LoVo (cell line): ENCODE measurements at places on chromosomes 11 and 22.

GRCh38 chr11:104275992-104276391, 112.0 kb upstream of the PDGFD start:
- no peak for DNase-seq

DNA sequence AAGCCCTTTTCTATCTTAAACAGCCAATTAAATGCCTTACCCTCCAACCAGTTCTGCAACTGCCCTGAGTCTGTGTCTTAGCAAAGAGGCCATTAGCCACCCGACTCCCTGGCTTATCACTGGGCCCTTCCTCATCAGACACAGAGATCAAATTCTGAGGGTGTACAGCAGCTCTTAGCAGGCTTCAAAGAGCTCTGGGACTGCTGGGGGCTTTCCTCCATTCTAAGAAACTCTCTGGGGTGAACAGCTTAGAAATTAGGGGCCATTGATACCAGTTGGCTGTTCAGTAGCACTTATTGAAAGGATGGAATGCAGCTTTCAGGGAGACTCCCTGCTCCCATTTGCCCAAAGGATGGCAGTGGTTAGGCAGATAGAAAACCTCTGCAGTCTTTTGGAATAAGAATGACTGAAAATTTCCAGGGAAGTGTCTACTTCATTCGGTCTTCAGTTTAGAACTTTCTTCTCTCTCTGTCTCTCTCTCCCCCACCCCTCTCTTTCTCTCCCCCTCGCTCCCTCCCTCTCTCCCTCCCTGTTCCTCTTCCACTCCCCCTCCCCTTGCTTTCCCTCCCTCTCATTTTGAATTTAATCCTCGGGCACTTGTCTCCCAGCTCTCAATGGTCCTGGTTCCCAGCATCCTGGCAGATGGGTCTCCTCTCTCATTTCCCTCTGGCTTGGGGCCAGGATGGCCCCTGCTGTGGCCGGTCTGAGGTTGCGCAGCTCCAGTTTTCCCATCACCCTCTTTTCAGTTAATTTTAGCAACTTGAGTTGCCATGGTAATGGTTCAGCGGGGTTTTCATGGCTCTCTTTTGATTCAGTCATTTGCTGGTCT, 76.4 kb downstream of the COMMD9 start:
- DNase-seq: no peak

- no peak for DNase-seq
Measured at GRCh38 chr22:34198976-34199375, 278.7 kb upstream of the LARGE1 start.

DNA sequence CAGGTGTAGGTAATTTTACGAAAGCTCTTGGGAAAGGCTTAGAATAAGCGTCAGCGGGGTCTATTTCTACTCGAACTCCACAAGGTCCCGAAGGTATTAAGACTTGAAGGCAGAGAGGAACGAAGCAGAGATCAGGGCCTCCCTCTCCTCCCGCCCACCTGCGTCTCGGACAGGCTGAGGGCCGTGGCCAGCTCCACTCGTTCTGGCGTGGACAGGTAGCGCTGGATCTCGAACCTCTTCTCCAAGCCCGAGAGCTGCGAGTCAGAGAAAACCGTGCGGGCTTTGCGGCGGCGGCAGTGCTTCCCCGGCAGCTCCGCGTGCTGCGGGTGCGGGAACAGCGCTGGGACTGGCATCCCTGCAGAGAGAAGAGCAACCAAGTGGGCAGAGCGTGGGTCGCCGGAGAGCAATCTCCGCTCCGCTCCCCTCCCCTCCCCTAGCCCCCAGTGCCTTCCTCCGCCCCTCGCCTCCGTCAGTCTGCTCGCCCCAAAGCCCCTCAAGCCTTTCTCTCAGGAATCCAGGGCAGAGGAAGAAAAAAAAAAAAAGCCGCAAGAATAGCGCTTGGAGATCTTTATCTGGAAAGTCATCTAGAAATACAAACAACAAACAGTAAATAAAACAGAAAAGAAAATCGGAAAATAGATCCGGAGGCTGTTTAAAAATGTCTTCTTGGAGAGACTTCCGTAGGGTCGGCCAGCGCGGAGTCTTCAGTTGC, 2.4 kb downstream of the BSX start:
- DNase-seq: no peak

DNA sequence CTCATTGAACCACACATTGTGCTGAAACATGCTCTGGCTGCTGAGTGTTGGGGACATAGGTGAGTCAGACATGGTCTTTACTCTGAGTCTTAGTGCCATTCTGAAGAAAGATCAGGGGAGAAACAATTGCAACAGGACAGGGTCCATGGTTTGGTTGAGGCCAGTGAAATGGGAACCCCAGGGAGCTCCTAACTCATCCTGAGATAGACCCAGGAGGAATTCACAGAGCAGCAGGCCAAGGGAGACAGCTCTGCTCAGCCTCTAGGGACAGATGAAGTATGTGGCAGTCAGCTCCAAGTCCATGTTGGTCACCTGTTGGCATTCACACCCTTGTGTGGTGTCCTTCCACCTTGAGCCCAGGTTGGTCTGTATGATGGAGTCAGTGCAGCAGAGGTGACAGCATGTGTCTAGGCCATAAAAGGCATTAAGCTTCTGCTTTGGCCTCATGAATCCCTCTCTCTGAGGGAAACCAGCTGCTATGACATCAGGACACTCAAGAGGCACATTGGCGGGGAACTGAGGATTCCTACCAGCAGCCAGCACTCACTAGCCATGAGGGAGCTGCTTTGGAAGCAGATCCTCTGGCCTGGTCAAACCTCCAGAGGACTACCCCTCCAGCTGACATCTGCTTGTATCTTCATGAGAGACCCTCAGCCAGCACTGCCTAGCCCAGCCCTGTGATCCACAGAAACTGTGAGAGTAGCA, 50.3 kb upstream of the MYEOV start:
- DNase-seq: no peak

GRCh38 chr22:20918663-20919218, 1.5 kb downstream of the CRKL start:
- DNase-seq: no peak

- DNase-seq: no peak
Measured at GRCh38 chr11:19301361-19301760, 60.6 kb upstream of the E2F8 start.

DNA sequence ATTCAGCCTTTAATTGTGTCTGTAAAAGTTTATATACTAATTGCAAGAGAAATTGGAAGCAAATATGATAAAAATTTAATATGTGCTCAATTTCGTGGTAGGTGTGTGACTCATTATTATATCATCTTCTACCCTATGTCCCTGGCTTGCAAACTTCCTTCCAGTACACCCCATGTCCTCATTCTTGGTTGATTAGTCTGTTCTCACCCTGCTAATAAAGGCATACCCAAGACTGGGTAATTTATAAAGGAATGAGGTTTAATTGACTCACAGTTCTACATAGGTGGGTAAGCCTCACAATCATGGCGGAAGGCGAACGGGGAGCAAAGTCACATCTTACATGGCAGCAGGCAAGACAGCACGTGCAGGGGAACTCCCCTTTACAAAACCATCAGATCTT, 11.9 kb downstream of the MRGPRX3 start:
- no peak for DNase-seq

DNA sequence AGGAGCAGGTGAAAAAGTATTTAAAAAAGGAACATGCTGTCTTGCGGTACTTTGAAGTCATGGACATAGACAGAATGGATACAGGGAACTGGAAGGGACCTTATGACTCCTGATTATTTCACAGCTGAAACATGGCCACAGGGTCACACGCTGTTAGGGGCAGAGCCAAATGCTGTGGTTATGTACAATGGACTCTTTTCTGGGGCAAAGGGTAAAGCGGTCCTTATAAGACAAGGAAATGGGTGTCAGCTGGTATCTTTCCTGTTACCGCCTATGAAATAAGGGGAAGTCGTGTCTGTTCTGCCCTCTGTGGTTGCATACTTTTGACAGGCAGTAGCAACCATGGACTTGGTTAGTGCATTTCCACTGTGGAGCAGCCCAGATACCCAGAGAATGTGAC, 12.8 kb upstream of the ST14 start:
- DNase-seq: peak; percentile 49

- no peak for DNase-seq
Measured at GRCh38 chr11:113596658-113597057, 109.5 kb downstream of the TMPRSS5 start.

GRCh38 chr22:29311464-29312217, 3.9 kb downstream of the RASL10A start:
- DNase-seq: no peak

- no peak for DNase-seq
Measured at GRCh38 chr11:38019072-38019775, 1421.2 kb upstream of the RAG2 start.

GRCh38 chr22:36068776-36069344, 40.2 kb upstream of the RBFOX2 start:
- no peak for DNase-seq

GRCh38 chr11:7484131-7484530, 1.2 kb upstream of the OLFML1 start:
- no peak for DNase-seq

- no peak for DNase-seq
Measured at GRCh38 chr11:125304136-125304535, 139.6 kb downstream of the PKNOX2 start.

DNA sequence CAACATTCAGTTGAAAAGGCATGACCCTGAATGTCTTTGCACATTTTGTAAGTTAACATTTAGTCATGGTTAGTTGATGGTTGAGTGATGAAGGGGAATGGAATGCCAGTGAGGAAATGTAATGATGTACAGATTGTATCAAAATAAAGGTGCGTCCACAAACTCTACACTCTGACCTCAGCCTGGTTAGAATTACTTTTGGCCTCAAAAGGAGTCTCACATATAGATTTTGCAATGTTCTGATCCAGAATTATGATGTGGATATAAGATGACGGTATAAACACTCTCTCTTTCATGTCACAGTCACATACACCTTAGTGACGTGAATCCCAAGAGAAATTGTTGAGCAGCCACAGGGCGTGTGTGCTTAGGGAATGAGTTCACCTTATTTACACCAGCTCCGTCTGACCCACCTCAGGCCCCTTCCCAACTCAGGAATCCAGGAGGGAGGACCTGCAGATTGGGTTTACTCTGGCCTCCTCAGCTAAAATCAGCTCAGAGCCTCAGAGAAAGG, 100.1 kb downstream of the RDX start:
- peak; percentile 83 for DNase-seq

GRCh38 chr11:4191031-4191571, 96.5 kb downstream of the RRM1 start:
- no peak for DNase-seq

DNA sequence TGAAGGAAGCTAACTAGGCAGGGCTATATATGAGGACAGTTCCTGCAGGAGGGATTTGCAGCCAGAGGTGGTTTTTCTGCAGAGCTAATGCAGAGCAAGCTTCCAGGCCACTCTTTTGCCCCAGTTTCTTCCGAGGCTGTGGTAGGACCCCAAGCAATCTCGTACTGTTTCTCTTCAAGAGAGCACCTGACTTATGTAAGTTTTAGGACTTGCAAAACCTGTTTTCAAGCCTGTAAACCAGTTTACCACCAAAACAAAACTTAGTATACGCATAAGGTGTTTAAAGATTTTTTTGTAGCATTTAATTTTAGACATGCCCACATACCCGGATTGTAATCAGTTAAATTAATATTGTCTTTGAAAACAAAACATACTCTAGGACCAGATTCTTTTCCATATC, 7.7 kb upstream of the APLP2 start:
- no peak for DNase-seq

DNA sequence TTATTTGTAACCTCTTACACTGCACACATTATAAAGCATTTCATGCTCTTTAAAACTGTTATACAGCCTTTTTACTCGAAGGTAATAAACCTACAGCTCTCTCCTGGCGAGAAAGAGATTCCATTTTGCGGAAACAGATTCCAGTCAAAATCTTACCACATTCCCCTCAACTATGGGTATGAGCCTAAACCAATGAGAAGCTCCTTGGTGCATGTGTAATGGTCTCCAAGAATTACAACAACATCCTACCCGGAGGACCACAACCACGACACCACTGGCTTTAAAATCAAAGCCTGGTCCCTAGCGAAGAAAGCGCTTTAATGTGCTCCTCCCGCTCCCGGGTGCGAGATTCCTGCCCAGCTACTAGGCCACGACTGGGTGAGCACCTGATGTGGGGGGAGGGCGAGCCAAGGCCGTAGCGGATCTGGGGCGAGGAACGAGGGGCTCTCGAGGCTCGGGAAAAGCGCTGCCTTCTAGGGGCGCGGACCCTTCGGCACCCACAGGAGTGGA, 821 bp downstream of the CELF1 start:
- peak; percentile 22 for DNase-seq

GRCh38 chr11:117900720-117901440, 24.4 kb upstream of the FXYD6 start:
- no peak for DNase-seq

DNA sequence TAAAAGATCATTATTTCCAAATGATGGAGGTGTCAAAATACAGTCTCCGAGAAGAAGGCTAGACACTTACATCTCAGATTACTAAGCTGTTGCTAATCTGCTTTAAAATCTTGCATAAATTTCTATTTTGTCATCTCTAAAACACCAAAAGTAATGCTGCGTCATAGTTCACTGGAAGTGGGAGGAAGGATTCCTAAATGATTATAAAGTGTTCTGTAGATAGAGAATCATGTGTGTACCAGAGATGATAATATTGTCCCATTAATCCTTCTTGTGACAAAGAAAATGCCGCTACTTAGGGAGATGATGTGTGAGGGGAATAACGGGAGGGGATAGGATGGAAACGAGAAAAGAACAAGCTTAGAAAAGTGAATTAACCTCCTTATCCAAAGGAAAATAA, 268.6 kb downstream of the JRKL start:
- DNase-seq: no peak

- DNase-seq: no peak
Measured at GRCh38 chr22:43860126-43860525, 2.2 kb downstream of the SULT4A1 start.

DNA sequence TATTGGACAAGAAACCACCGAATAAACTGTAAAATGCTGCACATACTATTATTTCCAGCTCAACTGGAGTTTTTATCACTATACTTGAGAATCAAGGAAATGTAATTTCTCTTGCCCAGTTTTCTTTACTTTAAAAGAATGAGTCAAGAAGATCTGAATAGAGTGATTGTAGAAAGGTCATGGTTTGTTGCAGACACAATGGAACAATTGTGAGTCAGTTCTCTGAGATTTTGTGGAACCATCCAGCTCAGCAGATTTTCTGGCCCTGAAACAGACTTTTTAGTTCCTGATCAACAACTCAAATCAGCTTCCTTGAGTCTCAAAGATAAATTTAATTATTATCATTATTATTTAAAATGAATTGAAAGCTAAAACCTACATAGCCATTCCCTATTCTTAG, 1.3 kb downstream of the TCN1 start:
- DNase-seq: no peak

DNA sequence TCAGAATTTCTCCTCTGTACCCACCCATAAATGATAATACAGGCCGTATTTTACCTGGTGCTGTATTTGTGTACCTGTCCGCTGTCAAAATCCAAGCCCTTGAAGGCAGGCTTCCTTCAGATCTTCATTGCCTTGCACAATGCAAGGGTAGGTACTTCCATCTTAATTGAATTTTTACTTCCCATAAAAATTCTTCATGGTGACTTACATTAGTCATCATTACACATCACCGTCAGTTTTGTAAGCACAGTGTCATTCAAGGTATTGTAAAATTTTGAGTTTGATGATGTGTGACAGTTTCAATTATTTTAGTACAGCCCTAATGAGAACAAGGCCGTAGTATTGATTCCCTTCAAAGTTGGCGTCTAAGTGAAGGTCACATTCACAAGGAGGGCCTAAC, 770 bp upstream of the TSG101 start:
- DNase-seq: peak; percentile 68
